ENCODE measurements at places on chromosomes 7 and 10.

GRCh38 chr10:108757946-108758345, 1165.4 kb downstream of the XPNPEP1 start:
- no peaks in the 10 kb centered on the region for H3K36me3 ChIP-seq
- no peak overlapping the region for H3K27ac ChIP-seq
- no peak for DNase-seq

DNA sequence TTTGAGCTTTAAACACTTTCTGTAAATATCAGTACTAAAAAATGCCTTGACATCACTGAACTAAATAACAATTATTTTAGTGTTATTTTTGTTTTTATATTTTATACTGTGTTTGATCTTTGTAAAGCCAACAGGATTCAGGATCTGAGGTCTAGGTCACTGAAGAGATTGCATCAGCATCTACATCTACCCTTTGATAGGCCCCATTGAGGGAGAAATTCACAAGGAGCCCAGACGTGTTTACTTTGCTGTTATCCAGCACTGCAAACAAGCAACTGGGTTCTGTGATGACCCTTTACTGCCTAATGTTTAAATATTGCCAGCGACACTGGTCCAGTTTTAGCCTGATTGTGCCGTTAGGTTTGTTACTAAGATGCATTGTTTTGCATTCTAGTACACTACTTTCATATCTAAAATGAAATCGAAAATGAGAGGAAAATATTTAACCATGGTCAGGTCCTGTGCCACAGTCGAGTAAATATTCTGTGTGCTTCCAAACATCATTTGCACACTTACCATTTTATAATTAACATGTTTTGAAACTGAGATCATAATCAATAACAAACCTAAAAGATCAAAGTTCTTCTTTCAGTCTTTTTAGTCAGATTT, 48.7 kb downstream of the SP8 start:
- DNase-seq = no peak
- H3K4me3 ChIP-seq = no peak overlapping the region
- H3K4me1 ChIP-seq = no peaks in the 10 kb centered on the region
- H3K36me3 ChIP-seq = no peaks in the 10 kb centered on the region

DNA sequence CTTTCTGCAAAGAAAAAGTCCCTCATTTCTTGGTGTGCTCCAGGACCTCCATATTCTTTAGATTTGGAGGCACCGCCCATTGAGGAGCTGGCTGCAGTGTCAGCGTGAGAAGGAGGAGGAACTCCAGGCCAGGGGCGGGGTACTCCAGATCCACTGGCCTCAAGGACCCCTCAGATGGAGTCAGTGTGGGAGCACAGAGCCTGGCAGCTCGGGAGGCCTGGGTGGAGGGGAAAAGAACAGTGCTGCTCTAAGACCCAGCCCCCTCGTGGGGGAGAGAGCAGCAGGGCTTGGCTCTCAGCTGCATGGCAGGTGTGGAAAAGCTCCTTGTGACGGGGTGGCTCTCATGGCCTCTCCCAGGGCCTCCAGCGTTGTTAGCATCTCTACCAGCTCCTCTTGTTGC, 70.5 kb downstream of the ITGB1 start:
- H3K4me3 ChIP-seq = no peak overlapping the region
- no peak overlapping the region for H3K27ac ChIP-seq
- no peaks in the 10 kb centered on the region for H3K4me1 ChIP-seq

DNA sequence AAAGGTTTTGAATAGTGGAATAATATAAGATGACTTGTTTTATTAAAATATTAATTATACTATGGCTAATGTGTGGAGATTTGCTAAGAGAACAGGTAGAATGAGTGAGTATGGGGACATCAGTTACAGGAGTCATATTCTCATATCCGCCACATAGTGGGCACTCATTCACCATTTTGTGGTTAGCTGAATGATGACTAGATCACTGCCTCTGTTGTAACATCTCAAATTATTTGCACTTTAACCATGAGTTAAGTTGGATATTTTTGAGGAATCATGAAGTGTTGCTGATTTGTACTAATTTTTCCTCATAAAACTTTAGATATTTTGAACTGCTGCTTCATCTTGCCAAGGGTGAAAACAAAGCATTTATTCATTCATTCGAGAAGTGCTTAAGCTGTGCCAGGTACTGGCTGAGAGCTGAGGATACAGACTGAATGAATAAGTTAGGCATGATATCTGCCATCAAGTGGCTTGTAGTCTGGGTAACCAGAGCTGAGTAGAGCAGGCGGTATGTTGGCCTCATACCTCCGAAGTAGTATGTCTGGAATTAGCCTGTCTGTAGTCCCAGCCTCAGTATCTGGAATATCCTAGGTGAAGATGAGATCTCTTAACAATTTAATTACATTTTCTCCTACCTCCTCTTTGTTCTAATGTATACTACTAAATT, 100.5 kb downstream of the ZEB1 start:
- no peak overlapping the region for H3K4me3 ChIP-seq
- H3K27ac ChIP-seq = no peak overlapping the region
- H3K36me3 ChIP-seq = peaks cover 3% of the 10 kb centered on the region

GRCh38 chr7:31051598-31052486, at the start of gene ADCYAP1R1:
Gene ADCYAP1R1 (plus strand): TSS chr7:31052308. CDS start chr7:31063265, 10,957 bp downstream.
- H3K4me1 ChIP-seq = no peaks in the 10 kb centered on the region
- no peak for DNase-seq
- H3K27ac ChIP-seq = no peak within 1 kb of the TSS
- H3K36me3 ChIP-seq = no peaks in the 10 kb centered on the region
- peaks cover 44% of the 10 kb centered on the region for H3K27me3 ChIP-seq
- H3K4me3 ChIP-seq = no peak within 1 kb of the TSS

GRCh38 chr10:116324227-116324950, at the start of gene CCDC172:
Gene CCDC172 (plus strand): TSS chr10:116324448. CDS start chr10:116325012, 564 bp downstream.
- H3K36me3 ChIP-seq = no peaks in the 10 kb centered on the region
- H3K27me3 ChIP-seq = no peaks in the 10 kb centered on the region
- DNase-seq = no peak

DNA sequence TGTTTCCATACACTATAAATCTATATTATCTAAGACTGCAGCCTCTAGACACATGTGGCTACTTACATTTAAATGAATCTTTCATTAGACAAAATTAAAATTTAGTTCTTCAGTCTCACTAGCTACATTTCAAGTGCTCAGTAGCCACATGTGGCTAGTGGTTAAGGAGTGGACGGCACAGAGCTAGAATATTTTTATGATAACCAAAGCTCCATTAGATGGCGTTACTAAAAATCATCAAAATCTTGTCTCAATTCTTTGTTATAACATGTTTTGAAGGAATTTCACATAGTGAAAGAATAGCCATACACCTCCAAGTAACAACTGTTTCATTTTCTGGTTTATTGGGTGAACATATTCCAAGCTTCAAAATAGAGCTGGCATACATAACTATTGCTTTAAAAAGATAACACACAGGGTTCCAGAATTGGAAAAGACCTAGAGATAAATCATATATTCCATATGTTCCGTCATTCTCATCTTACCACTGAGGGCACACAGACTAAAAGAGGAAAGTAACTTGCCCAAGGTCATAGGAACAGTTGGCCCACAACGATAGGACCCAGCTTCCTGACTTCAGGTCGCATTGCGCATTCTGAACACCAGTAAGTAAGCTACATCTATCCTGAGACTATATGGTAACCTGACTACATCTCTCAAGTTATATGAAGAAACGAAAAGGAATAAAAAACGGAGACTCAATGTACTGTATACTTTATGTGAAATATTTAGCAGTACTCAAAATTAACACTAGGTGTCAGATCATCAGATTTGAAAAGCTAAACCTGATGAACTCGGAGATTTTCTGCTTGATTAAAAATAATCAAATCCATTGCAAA, 66.6 kb downstream of the CAV1 start:
- H3K27ac ChIP-seq = peak overlapping the region; percentile 57
- H3K4me1 ChIP-seq = peaks cover 40% of the 10 kb centered on the region
- no peaks in the 10 kb centered on the region for H3K36me3 ChIP-seq
- DNase-seq = peak; percentile 76
- H3K27me3 ChIP-seq = no peaks in the 10 kb centered on the region
- H3K4me3 ChIP-seq = no peak overlapping the region

DNA sequence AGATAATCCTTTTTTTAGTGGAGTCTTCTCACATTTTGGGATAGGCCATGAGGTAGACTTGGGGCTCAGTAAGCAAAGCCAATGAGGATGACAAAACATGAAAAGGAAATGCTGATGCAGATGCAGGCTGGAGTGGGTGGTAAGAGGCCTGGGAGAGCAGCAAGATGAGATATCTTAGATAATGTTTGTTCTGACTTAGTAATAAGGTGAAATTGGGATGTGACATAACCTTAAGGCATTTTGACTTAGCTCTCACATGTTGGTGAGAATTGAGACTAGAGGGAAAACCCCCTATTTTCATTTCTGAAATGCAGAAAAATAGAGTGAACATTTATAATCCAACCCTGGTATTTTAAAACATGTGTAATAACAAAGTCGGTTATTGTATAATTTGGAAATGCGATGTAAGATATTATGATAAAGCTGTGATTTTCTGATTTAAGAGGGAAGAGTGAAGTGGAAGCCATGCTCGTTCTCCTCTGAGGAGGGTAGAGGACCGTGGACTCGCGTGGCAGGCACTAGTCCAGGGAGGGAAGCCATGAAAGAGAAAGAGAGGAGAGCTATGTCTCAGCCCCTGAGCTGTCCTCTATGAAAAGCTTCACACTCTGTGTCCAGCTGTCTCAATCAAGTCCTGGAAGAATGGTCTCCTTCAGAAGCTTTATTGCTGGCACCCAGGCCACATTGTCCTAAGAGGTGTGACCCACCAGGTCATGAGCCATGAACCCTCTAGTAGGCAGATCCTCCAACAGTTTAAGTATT, 57.3 kb downstream of the ST7 start:
- H3K4me1 ChIP-seq = peaks cover 5% of the 10 kb centered on the region
- H3K4me3 ChIP-seq = no peak overlapping the region
- no peak for DNase-seq

GRCh38 chr10:73076360-73077183, 20.1 kb downstream of the P4HA1 start:
- peak; percentile 81 for DNase-seq
- no peaks in the 10 kb centered on the region for H3K36me3 ChIP-seq
- H3K27me3 ChIP-seq = no peaks in the 10 kb centered on the region
- no peak overlapping the region for H3K4me3 ChIP-seq

- no peak overlapping the region for H3K4me3 ChIP-seq
- peaks cover 21% of the 10 kb centered on the region for H3K4me1 ChIP-seq
- peak overlapping the region; percentile 96 for H3K27ac ChIP-seq
Observed at GRCh38 chr10:52442576-52442975, 128.5 kb downstream of the DKK1 start.

DNA sequence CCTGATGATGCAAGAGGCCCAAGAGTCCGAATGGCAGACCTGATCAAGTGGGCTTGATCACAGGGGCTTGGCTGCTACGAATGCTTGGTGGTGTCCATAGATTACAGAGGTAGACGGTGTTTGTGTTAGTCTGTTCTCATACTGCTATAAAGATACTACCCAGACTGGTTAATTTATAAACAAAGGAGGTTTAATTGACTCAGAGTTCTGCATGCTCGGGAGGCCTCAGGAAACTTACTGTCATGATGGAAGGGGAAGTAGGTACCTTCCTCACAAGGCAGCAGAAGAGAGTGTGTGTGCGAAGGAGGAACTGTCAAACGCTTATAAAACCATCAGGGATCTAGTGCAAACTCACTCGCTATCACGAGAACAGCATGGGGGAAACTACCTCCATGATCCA, 268.9 kb upstream of the KLF6 start:
- H3K27me3 ChIP-seq = no peaks in the 10 kb centered on the region
- no peaks in the 10 kb centered on the region for H3K36me3 ChIP-seq
- no peak for DNase-seq
- no peak overlapping the region for H3K4me3 ChIP-seq

GRCh38 chr10:103246324-103246723, 637 bp downstream of the RPEL1 start:
- H3K4me1 ChIP-seq = peaks cover 5% of the 10 kb centered on the region
- H3K36me3 ChIP-seq = no peaks in the 10 kb centered on the region
- DNase-seq = no peak
- H3K4me3 ChIP-seq = no peak overlapping the region
- peaks cover 1% of the 10 kb centered on the region for H3K27me3 ChIP-seq
- no peak overlapping the region for H3K27ac ChIP-seq

DNA sequence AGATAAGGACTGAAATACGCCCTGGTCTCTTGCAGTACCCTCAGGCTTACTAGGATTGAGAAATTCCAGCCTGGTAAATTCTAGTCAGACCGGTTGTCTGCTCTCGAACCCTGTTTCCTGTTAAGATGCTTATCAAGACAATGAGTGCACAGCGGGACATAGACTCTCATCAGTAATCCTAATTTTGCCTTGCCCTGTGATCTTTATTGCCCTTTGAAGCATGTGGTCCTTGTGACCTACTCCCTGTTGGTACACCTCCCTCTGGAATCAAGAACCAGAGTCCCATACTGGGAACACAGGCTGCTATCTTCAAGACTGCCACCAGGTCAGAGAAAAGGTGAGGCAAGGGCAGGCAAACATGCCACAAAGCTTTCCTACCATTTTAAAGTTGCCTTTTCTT, 7.2 kb downstream of the C10orf53 start:
- no peak overlapping the region for H3K4me3 ChIP-seq
- DNase-seq = no peak
- no peaks in the 10 kb centered on the region for H3K36me3 ChIP-seq
- H3K27me3 ChIP-seq = peaks cover 34% of the 10 kb centered on the region
- H3K4me1 ChIP-seq = no peaks in the 10 kb centered on the region

DNA sequence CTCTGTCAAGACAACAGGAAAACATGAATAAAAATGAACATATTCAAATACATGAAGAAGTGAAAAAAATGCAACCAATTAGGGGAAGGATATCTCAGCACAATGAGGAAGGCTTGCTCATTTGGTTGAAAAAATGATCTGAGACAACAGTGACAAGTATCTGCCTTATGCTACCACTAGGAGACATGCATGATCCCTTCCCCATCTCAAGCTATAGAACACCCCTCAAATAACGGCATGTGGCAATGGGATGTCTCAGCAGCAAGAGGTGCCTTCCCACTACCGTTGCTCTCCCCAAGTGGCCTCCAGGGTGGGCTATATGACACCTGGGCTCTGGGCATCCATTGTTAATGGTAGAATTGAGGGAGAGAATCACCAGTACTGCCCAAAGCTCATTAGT, 98.1 kb upstream of the RSU1 start:
- H3K27ac ChIP-seq = no peak overlapping the region
- peaks cover 19% of the 10 kb centered on the region for H3K4me1 ChIP-seq
- H3K4me3 ChIP-seq = no peak overlapping the region
- no peaks in the 10 kb centered on the region for H3K27me3 ChIP-seq
